Effector memory CD4-positive, alpha-beta T cell (primary cell): ENCODE measurements at places on chromosomes 4 and X.

GRCh38 chr4:60314416-60314815, 885.7 kb upstream of the ADGRL3 start:
- no peak for DNase-seq
- no peak overlapping the region for H3K27ac ChIP-seq
- no peaks in the 10 kb centered on the region for H3K36me3 ChIP-seq
- H3K4me1 ChIP-seq: no peaks in the 10 kb centered on the region
- no peaks in the 10 kb centered on the region for H3K27me3 ChIP-seq

DNA sequence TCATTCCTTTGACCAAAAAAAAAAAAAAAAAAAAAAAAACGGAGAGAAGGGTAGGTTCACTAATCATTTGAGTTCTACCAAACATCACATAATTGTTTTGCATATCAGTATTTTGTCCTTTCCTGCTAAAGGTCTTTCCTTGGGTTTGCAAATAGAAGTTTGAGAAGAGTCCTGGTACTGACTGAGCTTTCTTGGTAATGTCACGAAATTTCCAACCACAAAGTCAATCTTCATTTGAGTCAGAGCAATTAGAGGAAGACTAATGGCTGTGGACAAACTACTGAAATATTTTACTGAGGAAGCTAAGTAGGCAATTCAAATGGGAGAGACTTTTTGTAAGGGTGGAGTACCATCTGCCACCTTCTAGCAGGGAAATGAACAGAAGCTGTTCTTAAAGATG, 21.7 kb upstream of the CD40LG start:
- no peak overlapping the region for H3K4me3 ChIP-seq
- H3K4me1 ChIP-seq: peaks cover 27% of the 10 kb centered on the region
- H3K36me3 ChIP-seq: no peaks in the 10 kb centered on the region
- DNase-seq: no peak

GRCh38 chr4:3760841-3761240, 5.3 kb upstream of the ADRA2C start:
- H3K4me3 ChIP-seq: no peak overlapping the region
- no peak for DNase-seq
- H3K4me1 ChIP-seq: no peaks in the 10 kb centered on the region
- no peaks in the 10 kb centered on the region for H3K36me3 ChIP-seq
- no peak overlapping the region for H3K27ac ChIP-seq
- no peaks in the 10 kb centered on the region for H3K27me3 ChIP-seq

GRCh38 chrX:72313707-72314641, 8.3 kb upstream of the CITED1 start:
- peaks cover 4% of the 10 kb centered on the region for H3K4me1 ChIP-seq
- peaks cover 12% of the 10 kb centered on the region for H3K27me3 ChIP-seq
- H3K27ac ChIP-seq: no peak overlapping the region
- no peak for DNase-seq
- H3K36me3 ChIP-seq: no peaks in the 10 kb centered on the region

- no peaks in the 10 kb centered on the region for H3K36me3 ChIP-seq
- no peak for DNase-seq
- no peaks in the 10 kb centered on the region for H3K4me1 ChIP-seq
- H3K27me3 ChIP-seq: no peaks in the 10 kb centered on the region
These were observed 39.6 kb downstream of the CDKL5 start for GRCh38 chrX:18465051-18465450.

DNA sequence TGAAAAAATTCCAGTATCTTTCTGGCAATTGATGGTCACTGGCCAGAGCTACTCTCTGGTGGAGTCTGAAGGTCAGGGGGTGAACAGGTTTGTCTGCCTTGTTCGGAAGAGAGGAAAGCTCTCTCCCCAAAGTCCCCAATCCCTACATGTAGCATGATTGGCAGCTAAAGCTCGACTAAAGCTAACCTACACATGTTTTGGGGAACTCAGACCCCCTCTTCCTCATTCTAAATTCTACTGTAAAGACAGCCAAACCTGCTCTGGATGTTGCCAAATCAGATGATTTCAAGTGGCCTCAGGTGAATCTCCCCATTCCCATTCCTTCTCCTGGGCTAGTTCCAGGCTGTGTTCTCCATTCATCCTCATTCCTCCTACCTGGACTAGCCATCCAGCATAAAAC, 84.1 kb downstream of the MSN start:
- H3K27ac ChIP-seq: no peak overlapping the region
- peaks cover 18% of the 10 kb centered on the region for H3K4me1 ChIP-seq
- no peaks in the 10 kb centered on the region for H3K27me3 ChIP-seq
- no peak overlapping the region for H3K4me3 ChIP-seq
- no peak for DNase-seq

DNA sequence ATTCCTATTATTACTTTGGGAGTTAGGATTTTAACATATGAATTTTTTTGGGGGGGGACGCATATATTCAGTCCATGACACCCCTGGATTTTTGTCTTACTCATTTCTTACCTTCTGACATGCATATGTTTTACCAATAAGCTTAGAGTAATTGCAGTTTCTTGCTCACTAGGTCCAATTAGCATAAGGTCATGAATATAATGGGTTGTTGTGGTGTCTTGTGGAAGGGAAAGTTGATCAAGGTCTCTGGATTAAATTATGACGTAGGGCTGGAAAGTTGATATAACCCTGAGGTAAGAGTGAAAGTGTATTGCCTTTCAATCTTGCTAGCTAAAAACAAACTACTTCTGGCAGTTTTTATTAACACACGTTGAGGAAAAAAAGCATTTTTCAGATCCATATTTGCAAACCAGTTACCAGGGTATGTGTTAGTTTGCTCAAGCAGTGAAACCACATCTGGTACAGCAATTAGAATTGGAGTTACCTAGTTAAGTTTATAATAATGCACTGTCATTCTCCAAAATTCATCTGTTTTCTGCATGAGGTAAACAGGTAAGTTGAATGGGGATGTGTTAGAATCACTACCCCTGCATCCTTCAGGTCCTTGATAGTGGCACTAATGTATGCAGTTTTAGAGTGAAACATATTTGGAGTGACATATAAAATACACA, 32.0 kb downstream of the STIM2 start:
- H3K4me3 ChIP-seq: no peak overlapping the region

- H3K4me3 ChIP-seq: no peak overlapping the region
- H3K4me1 ChIP-seq: no peaks in the 10 kb centered on the region
- no peaks in the 10 kb centered on the region for H3K36me3 ChIP-seq
- no peak for DNase-seq
- no peak overlapping the region for H3K27ac ChIP-seq
- H3K27me3 ChIP-seq: no peaks in the 10 kb centered on the region
These were observed 65.7 kb downstream of the GATB start for GRCh38 chr4:151694961-151695720.

GRCh38 chrX:148466292-148466691, 34.1 kb upstream of the AFF2 start:
- no peak overlapping the region for H3K27ac ChIP-seq
- no peaks in the 10 kb centered on the region for H3K27me3 ChIP-seq
- no peaks in the 10 kb centered on the region for H3K36me3 ChIP-seq
- no peaks in the 10 kb centered on the region for H3K4me1 ChIP-seq
- no peak overlapping the region for H3K4me3 ChIP-seq
- no peak for DNase-seq

- no peak overlapping the region for H3K4me3 ChIP-seq
- no peak for DNase-seq
- H3K27ac ChIP-seq: no peak overlapping the region
- H3K4me1 ChIP-seq: no peaks in the 10 kb centered on the region
These were observed 107.0 kb downstream of the CPZ start for GRCh38 chr4:8699479-8700145.

DNA sequence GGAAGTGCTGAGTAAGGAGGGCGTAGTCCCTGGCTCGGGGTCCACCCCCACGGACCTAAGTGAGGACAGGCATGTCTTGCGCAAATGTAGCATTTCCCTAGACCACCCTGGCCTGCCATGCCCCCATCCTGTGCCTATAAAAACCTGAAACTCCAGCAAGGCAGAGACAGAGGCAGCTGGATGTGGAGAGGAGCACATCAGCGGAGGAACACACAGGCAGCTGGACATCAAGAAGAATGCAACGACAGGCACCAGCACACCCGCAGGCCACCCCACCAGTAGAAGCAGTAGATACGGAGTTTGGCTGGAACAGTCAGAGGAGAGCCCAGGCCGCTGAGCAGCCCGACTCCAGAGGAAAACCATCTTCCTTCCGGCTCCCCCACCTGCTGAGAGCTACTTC, 345.9 kb downstream of the FSTL5 start:
- no peak overlapping the region for H3K27ac ChIP-seq
- H3K36me3 ChIP-seq: no peaks in the 10 kb centered on the region
- no peak overlapping the region for H3K4me3 ChIP-seq
- DNase-seq: no peak
- no peaks in the 10 kb centered on the region for H3K27me3 ChIP-seq

- H3K27ac ChIP-seq: no peak overlapping the region
- no peaks in the 10 kb centered on the region for H3K27me3 ChIP-seq
- no peak overlapping the region for H3K4me3 ChIP-seq
- no peak for DNase-seq
- no peaks in the 10 kb centered on the region for H3K36me3 ChIP-seq
These were observed 90.8 kb downstream of the ZNF330 start for GRCh38 chr4:141311246-141312204.

DNA sequence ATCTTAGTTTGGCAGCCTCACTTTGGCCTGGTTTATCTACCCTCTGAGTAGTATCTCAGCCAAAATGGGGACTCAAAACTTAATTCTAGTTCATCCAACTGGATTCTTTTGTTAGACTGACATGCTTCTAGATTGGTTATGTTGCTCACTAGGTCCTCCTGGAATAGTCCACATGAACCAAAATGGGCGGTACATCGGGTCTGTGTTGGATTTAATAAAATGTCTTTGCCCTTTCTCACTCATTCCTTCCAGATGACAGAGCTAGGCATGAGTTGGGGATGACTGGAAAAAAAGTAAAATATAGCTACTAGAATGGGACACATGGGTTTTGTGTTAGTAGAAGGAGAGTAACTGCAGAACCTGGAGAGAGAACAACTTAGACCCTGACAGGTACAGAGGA, 247.9 kb downstream of the CCSER1 start:
- no peaks in the 10 kb centered on the region for H3K27me3 ChIP-seq
- H3K4me1 ChIP-seq: no peaks in the 10 kb centered on the region
- H3K4me3 ChIP-seq: no peak overlapping the region
- no peaks in the 10 kb centered on the region for H3K36me3 ChIP-seq
- no peak overlapping the region for H3K27ac ChIP-seq
- DNase-seq: no peak

DNA sequence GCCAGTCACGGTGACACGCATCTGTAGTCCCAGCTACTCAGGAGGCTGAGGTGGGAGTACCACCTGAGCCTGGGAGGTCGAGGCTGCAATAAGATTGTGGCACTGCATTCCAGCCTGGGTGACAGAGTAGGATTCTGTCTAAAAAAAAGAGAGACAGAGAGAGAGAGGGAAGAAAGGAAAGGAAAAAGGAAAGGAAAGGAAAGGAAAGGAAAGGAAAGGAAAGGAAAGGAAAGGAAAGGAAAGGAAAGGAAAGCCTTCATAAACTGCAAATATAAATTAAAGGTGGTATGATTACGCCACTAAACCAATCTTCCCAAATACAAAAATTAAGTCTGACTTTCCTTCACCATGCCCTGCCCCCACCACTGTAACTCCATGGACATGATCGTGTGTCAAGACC, 259.3 kb upstream of the GATB start:
- H3K4me3 ChIP-seq: no peak overlapping the region
- no peak overlapping the region for H3K27ac ChIP-seq
- DNase-seq: no peak
- H3K36me3 ChIP-seq: no peaks in the 10 kb centered on the region
- H3K27me3 ChIP-seq: no peaks in the 10 kb centered on the region

- peaks cover 9% of the 10 kb centered on the region for H3K4me1 ChIP-seq
- H3K27ac ChIP-seq: peak overlapping the region; percentile 67
- no peaks in the 10 kb centered on the region for H3K27me3 ChIP-seq
- no peak for DNase-seq
- no peak overlapping the region for H3K4me3 ChIP-seq
These were observed 63.2 kb downstream of the CD40LG start for GRCh38 chrX:136711147-136711546.

DNA sequence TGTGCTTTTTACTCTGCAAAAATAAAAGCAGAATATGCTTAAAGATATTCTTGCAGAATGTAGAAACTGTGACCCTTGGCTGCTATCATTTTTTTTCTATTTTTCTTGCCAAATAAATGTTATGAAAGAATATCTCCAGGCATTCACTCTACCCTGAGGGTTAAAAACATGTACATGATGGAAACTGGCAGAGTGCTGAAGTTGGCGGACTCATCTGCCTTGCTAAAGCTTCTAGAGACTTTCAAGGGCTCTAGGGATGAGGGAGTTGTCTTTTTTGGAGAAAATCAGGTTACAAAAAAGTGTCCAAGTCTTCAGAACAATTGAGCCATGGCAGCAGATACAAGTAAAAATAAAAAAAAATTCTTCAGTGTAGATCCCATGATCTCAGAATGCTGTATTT, 40.5 kb upstream of the NRK start:
- H3K27me3 ChIP-seq: no peaks in the 10 kb centered on the region
- H3K36me3 ChIP-seq: no peaks in the 10 kb centered on the region
- no peak overlapping the region for H3K4me3 ChIP-seq
- H3K4me1 ChIP-seq: no peaks in the 10 kb centered on the region

GRCh38 chr4:125338814-125339213, 24.1 kb downstream of the FAT4 start:
- H3K4me1 ChIP-seq: no peaks in the 10 kb centered on the region
- no peaks in the 10 kb centered on the region for H3K27me3 ChIP-seq
- H3K4me3 ChIP-seq: no peak overlapping the region
- no peak overlapping the region for H3K27ac ChIP-seq

GRCh38 chrX:23482561-23482960, 147.9 kb downstream of the PTCHD1 start:
- no peak for DNase-seq
- H3K36me3 ChIP-seq: no peaks in the 10 kb centered on the region
- H3K27me3 ChIP-seq: no peaks in the 10 kb centered on the region
- H3K27ac ChIP-seq: no peak overlapping the region
- H3K4me1 ChIP-seq: no peaks in the 10 kb centered on the region

DNA sequence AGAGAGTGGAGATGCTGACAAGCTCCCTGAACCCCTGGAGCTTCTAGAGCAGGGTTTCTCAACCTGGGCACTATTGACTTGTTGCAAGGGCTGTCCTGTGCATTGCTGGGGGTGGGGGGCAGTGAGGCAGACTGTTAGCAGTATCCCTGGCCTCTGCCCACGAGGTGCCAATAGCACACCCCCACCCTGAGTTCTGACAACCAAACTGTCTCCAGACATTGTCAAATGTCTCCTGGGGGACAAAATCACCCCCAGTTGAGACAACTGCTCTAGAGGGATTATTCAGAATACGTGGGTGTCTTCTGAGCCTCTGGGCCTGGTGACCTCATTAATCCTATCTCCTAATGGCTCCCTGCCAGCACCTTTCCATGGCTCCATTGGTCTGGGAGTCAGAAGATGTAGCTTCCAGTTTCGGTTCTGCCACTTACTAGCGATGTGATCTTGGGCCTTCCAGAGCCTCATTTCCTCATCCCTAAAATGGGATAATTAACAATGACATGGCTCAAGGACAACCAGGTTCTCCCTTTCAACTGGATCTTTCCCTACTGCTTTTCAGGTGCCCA, 17.6 kb upstream of the PJA1 start:
- no peak overlapping the region for H3K4me3 ChIP-seq
- H3K36me3 ChIP-seq: no peaks in the 10 kb centered on the region
- no peaks in the 10 kb centered on the region for H3K4me1 ChIP-seq
